Common myeloid progenitor, CD34-positive (primary cell): ENCODE measurements at places on chromosomes 2 and 18.
A peak's percentile ranks its signal among the peaks of the same experiment; 100 is the strongest.

DNA sequence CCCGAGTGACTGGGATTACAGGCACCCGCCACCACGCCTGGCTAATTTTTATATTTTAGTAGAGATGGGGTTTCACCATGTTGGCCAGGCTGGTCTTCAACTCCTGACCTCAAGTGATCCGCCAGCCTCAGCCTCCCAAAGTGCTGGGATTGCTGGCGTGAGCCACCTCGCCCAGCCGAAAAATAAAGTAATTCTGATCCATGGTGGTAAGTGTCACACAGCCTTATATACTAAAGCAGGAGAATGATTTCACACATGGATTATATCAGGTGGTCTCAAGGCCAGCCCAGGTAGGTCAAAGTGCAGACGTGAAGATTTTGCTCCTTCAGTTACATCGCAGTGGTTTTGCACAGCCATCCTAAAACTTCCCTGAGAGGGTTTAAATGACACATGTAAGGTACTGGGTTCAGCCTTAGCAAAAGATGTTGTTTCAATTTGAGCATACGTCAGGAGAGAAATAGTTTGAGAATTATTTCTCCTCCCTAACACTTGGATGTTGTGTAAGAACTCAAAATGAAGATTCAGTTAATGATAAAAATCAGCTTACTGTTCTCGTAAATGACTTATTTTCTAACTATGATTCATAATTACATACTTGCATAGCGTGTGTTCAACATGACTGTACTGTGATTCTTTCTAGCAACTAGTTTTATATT lies 93.0 kb upstream of the SLC39A10 start:
- no peak for DNase-seq

GRCh38 chr18:28510210-28510609 lies 333.3 kb upstream of the CDH2 start:
- DNase-seq = no peak

DNA sequence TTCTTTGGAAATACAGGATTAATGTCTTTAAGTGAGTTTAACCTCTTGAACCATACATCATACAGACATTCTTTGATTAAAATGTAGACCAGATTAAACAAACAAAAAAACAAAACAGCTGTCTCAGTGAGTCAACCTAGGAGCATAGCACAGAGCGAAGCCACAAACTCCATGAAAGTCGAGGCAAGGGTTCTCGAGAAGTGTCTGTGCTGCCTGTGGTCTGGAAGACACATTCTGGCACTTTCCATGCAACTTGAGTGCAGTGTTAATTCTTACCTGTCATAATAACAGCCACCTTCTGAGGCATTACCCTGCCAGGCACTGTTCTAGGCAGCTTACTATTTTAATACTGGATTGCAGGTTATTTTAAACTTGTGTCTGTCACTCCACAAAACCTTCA lies 435.5 kb upstream of the MMADHC start:
- peak; percentile 69 for DNase-seq

DNA sequence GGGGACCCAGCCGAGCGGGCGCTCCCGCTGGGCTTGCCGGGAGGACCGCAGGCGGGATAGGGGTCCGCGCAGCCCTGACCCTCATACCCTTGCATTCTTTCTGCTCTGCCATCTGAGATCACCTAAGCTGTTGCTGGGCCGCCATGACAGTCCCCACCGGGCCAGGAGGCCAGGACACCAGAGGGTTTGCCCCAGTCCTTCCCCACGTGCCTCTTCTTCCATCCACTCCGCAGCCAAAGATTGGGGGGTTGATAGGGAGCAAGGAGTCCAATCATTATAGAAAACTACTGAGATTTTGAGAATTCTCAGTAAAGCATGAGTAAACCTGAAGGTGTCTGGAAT lies 453 bp upstream of the GRB14 start:
- no peak for DNase-seq

DNA sequence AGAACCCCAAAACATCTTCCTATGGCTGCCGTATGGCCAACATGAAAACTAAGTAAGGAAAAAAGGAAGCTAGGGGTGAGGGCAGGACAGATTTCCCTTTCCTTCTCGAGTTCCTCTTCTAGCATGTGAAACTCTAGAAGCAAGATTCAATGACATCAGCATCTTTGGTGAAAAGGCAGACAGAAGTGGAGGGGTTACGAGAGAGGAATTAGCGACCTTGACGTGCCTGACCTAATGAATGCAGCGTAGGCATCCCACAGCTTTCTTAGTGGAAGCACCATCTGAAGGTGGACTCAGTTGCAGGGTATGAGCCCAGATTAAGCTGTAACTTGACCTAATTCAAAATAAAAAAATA lies 47.9 kb upstream of the PELI1 start:
- DNase-seq = no peak

GRCh38 chr2:168439536-168439935 lies 16.5 kb upstream of the CERS6 start:
- DNase-seq = peak; percentile 14
